ENCODE measurements at places on chromosomes 11 and 22.

- DNase-seq, result no peak
Measured at GRCh38 chr11:80156062-80156461, 715.2 kb upstream of the TENM4 start.

- DNase-seq, result no peak
Measured at GRCh38 chr11:123258877-123259276, 63.8 kb upstream of the CLMP start.

GRCh38 chr11:103904324-103904667 lies 132.1 kb upstream of the DDI1 start:
- DNase-seq, result no peak

DNA sequence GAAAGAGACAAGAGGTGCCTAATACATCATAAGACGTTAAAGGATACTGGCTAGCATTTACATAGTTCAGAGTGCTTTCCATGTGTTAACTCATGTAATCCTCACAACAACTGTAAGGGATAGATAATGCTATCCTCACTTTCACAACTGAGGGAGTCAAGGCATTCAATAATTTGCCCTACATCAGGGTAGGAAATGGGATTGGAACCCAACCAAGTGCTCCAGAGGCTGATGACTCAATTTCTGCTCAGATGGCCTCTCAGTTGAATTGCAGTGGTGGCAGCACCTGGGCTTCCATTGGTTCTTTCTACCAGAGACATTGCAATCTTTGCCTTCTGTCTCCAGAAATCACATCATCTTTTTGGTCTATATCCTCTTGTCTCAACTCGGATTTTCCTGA lies 232.9 kb downstream of the ETS1 start:
- no peak for DNase-seq

- no peak for DNase-seq
Measured at GRCh38 chr22:38139901-38140300, 29.4 kb upstream of the BAIAP2L2 start.

DNA sequence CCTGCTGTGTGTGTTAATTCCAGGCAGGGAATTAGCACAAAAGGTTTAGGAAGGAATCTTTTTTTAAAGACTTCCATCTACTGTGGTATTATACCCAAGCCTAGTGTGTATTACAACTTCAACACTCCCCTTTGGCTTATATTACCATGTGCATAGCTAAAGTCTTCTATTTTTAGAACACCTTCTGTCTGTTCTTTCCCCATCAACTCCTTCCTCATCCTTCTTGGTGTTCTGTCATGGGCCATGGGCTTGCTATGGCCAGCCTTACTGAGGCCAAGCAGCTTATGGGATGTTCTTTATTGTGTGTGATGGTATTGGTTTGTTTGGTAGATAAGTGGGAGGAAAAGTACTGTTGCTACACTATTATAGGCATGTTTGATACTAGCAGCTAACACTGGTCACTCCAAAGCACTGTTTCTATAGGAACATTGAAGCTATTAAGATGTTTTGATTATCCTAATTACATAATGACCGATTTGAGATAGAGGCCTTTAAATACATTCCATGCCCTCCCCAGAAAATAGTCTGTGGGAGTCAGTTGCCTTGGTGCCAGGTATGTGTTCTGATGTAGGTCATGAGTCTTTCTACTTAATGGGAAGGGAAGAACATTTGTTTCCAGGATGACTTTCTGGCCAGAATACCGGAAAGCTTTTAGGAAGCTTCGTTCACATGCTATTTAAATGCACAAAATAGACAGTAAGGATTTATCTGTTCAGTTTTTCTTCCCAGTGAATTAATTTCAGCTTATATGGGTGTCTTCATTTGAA lies 16.5 kb downstream of the MCAM start:
- no peak for DNase-seq

DNA sequence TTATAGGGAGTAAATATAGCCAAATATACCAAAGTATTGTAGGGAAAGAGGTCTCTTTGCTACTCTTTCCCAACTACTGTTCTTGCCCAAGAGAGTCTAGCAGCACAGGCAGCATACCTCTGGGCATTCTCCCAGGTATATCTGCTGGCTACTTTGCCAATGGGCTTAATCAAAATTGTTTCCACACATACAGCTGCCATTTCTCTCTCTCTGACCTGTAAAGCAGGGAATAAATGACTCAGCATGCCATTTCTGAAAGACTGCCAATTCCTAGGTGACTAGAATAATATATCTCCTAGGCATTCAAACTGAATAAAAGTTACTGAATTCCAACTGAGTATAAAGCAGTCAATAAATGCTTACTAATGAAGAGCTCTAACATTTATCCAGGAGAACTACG lies 44.6 kb downstream of the RDX start:
- no peak for DNase-seq

GRCh38 chr11:31808721-31809540 lies 2.2 kb downstream of the PAX6 start:
- no peak for DNase-seq
